ENCODE measurements at places on chromosomes 13 and 19. TPM values are rescaled to one million over a fixed set of nuclear protein-coding genes. Genes with fewer than 3 reads are reported as not detected.

GRCh38 chr13:39189778-39190177 is 151.5 kb downstream of the NHLRC3 start:
- DNase-seq, result no peak

DNA sequence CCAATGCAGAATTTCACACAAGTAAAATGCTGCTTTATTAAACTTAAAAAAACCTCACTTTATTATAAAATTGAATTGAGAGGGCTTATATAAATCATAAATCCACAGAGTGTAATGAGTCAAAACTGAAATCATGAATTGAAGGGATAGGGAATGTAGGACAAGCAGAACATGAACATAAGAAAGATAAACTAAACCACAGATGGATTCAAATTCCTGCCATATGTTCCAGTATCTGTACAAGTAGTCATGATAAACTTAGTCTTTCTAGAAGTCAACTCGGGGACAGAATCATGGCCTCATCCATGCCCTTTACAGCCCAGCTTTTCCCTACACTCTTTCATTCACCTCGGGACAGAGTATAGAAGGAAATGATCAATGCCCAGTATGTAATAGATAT is 16.6 kb downstream of the LMO7 start:
- DNase-seq, result no peak

- no peak for DNase-seq
These were observed 2.0 kb upstream of the WDR88 start for GRCh38 chr19:33129901-33130300.

DNA sequence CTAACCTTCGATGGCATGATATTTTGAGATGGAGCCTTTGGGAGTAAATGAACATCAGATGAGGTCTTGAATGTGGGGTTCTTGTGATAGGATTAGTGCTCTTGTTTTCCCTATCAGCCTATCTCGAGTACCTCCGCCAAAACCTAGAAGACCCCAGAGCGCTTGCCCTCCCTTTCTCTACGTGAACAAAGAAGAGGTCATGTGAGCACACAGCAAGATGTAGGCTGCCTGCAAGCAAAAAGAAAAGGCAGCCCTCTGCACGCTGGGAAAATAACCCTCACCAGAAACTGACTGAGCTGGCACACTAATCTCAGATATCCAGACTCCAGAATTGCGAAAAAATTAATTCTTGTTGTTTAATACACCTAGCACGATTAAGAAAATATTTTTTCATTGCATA is 799.8 kb upstream of the SLC10A2 start:
- DNase-seq, result no peak

DNA sequence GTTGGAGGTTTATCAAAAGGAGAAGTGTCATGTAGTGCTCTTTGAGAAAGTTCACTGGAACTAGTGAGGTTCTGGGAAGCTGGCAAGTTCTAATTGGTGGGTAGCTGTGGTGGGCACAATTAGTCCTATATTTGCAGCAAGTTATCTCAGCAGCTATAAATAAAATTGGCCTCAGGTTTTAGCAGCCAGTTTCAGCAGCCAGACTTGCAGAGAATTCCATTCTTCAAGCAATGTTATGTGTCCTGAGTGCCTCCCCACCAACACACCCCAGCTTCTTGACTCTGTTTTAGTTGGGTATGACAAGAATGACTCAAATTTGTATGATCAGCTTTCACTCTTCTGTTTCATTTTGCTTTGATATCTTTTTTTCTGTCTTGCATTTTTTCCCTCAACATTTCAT is 4.7 kb downstream of the IFT88 start:
- no peak for DNase-seq

- no peak for DNase-seq
These were observed 853.2 kb downstream of the UQCRFS1 start for GRCh38 chr19:28359431-28360414.

DNA sequence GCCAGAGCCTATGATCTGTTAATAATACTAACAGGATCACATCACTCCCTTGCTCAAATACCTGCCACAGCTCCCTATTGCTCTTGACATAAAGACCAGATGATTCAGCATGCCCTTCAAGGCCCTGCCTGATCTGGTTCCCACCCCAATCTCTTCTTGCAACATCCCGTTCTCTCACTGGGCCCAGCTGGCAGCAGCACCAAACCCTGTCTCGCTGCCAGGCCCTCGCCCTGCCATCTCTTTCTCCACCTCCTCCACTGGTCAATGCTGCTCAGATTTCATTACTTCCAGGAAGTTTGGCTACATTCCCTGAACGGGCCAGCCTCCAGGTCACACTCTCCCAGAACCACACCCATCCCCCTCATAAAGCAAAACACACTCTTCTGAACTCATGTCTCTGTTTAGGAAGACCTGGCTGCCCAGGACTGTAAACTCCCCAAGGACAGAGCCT is 8.6 kb upstream of the BCAT2 start:
- DNase-seq, result peak; percentile 79

DNA sequence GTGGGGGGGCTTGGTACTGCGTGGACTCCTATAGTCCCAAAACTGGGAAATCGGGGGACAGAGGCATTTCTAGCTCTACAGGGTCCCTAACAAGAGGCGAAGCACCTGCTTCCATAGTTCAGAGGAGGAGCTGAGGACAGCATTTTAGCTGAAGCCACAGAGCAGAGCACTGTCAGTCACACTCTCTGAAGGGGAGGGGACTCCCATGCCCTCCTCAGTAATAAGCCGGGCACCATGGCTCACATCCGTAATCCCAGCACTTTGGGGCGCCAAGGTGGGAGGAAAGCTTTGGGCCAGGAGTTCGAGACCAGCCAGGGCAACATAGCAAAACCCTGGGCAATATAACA is 3.8 kb downstream of the NPAS1 start:
- DNase-seq, result no peak

DNA sequence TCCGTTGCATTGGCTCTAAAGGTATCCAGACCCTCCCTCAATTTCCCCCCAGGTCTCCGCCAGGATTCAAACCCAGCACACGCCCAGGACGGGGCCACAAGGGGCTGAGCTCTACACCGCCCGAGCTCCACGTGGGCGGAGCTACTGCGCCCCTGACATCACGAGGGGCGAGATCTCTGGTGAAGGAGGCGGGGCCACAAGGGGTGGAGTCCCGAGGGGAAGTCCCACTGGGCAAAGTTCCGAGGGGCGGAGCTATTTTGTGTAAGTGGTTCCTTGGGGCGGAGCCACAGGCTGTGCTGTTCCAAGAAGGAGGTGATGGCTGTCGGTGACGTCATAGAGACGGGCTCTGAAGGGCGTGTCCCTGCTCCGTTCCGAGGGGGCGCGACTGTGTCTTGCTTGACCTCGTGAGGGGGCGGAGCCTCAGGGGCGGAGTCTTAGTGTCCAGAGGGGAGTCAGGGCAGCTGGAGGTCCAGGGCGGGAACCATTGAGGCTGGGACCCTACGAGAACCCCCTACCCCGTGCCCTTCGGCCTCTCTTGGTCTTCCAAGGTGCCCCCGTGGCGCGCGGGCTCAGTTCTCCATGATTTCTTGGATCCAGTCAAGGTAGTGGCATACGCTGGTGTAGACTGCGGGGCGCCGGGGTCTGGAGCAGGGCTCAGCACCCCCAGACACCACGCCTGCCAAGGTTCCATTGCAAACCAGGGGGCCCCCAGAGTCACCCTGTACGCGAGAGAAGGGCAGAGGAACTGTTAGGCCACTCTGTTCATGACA is 1.3 kb upstream of the KLK8 start:
- DNase-seq, result no peak

The DMKN gene
- 0.36 TPM for total RNA-seq

The CD79A gene
- not detected for total RNA-seq

The LILRA1 gene
- total RNA-seq, result not detected

Measured in IMR-90 (cell line).